ENCODE measurements at places on chromosomes 13 and 19.
A peak's percentile ranks its signal among the peaks of the same experiment; 100 is the strongest.

DNA sequence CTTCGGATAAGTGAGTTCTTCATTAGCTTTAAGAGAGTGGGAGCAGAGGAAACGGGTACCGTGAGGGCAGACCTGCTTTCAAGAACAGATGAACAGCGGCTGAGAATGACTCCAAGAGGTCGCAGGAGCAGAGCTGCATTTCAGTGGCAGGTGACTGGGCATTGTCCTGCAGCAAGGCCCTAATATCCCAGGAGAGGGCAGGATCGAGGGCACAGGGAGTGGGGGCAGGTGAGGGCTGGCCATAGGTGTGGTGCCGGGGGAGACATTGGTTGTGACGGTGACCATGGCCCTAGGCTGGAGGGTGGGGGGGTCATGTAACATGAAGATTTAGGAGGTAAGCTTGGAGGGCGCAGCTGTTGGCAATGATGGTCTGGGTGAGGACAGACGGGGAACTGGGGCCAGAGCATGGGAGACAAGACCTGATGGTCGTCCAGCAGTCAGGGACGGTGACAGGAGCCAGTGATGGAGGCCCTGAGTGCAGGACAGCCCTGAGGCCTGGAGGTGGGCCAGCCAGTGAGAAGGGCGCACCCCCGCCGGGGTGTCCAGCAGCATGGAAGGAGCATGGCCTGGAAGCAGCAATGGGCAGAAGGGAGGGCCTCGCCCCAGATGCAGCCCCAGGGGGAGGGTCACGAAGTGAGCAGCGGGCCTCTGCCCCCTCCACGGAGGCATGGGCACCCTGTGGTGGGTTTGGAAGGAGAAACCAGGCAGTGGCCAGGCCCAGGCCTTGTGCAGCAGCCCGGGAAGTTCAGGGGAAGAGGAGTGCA lies 29.2 kb upstream of the LAMP1 start:
- DNase-seq = no peak

GRCh38 chr19:4061683-4062418 lies 4.8 kb downstream of the ZBTB7A start:
- DNase-seq = peak; percentile 81

DNA sequence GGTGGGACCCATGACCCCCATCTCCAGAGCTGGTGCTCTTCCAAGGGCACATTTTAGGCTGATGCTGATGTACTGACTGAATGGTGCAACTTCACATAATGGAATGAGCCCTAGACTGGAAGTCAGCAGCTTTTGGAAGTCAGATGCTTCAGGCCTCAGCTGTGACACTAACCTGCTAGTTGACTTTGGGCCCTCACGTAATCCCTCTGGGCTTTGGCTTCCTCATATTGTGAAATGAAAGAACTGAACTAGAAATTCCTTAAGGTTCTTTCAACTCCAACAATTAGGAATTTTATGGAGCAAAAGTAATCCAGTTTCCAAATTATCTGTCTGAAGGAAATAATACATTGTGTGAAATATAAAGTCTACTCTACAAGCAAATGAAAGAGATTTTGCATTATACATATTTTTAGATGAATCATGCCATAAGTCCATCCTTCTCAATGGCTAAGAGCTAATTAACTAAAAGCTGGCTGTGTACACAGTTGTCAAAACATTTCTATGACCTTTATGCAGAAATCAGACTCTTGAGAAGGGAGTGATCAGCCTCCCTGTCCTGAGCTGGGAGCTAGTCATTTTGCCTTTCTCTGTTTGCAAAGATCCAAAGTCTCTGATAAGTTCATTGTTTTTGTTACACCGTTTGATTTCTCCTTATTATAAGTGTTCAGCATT lies 204.2 kb downstream of the DCLK1 start:
- DNase-seq = no peak

- no peak for DNase-seq
Observed at GRCh38 chr19:55171440-55171839, 5.0 kb upstream of the DNAAF3 start.

GRCh38 chr19:28437390-28438346 lies 775.3 kb downstream of the UQCRFS1 start:
- DNase-seq = no peak

GRCh38 chr19:32138416-32138815 lies 207.0 kb upstream of the ZNF507 start:
- DNase-seq = no peak

- no peak for DNase-seq
Observed at GRCh38 chr19:3516675-3517207, 10.6 kb downstream of the FZR1 start.

GRCh38 chr13:31167490-31167889 lies 5.8 kb upstream of the HSPH1 start:
- no peak for DNase-seq

DNA sequence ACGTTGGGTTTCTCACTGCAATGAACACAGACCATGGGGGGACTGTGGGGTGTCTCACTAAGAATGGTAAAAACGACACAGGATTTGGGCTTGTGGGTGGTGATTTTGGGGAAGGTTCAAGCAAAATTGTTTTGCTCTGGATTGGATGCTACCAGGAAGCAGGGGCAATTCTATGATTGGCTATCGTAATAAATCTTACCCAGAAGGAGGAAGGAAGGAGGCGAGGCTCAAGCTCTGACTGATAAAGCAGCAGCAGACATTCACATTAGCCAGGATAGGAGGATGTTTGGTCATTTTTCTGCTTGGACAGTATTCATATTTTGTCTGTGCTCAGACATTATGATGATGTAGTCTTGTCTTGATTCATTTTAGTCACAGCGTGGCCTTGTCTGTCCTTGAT lies 1.5 kb downstream of the ZNF576 start:
- no peak for DNase-seq

- DNase-seq = no peak
Observed at GRCh38 chr19:53055117-53055516, 10.6 kb downstream of the ERVV-2 start.

GRCh38 chr19:44988896-44989556 lies 12.2 kb upstream of the RELB start:
- peak; percentile 63 for DNase-seq

DNA sequence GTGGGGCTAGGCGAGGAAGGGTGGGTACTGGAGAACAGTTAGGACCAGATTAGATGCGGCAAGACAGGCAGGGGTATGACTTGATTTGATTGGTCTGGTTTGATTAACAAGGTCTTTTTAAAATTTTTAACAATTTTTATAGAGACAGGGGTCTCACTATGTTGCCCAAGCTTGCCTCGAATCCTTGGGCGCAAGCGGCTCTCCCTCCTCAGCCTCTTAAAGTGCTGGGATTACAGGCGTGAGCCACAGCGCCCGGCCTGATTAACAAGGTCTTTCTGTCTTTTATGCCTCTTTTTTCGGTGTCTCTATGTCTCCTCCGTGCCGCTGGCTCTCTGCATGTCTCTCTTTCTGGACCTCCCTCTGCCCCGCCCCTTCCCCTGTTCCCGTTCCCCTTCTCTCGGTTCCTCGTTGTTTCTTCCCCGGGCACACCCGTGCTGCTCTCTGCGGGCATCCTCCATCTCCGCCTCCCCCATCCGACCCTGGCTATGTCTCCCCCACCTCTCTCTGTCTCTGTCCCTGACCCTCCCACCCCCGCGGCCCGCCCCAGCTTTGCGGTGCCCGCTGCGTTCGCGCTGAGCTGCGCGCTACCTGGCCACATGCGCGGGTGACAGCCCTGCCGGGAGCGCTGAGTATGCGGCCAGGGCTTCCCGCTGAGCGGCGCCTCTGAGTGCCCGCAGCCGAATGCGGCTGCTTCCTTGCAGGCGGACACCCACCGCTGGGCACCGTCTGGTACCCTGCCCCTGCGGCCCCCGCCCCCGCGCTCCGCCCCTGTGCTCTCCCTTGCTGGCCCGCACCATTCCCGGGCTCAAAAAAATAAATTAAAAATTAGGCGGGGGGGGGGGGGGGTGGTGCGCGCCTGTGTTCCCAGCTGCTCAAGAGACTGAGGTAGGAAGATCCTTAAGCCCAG lies 8.1 kb upstream of the SDHAF1 start:
- no peak for DNase-seq

GRCh38 chr13:106311004-106311403 lies 224.5 kb downstream of the EFNB2 start:
- no peak for DNase-seq

- DNase-seq = no peak
Observed at GRCh38 chr13:52921194-52921593, 72.8 kb upstream of the PCDH8 start.

DNA sequence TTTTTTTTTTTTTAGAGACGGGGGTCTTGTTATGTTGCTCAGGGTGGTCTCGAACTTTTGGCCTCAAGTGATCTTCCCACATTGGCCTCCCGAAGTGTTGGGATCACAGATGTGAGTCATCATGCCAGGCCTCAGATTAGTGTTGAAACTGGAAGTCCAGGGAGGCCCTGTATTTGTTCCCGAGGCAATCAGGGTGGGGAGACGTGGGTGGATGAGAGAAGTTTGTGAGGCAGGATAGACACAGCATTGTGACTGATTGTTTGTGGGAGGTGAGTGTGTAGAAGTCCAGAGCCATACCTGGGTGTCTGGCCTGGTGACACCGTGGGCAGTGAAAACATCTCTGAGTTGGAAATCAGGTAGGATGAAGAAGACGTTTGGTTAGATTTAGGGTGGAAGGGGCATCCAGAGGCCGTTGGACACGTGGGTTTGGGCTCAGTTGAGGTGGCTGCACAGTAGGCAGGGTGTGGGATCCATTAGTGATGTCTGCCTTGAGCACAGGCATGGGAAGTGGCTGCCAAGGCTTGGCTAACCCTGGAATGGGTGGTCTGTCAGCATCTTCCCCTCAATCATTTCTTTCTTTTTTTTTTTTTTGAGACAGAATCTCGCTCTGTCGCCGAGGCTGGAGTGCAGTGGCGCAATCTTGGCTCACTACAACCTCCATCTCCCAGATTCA lies 12.4 kb downstream of the RTN2 start:
- DNase-seq = no peak

DNA sequence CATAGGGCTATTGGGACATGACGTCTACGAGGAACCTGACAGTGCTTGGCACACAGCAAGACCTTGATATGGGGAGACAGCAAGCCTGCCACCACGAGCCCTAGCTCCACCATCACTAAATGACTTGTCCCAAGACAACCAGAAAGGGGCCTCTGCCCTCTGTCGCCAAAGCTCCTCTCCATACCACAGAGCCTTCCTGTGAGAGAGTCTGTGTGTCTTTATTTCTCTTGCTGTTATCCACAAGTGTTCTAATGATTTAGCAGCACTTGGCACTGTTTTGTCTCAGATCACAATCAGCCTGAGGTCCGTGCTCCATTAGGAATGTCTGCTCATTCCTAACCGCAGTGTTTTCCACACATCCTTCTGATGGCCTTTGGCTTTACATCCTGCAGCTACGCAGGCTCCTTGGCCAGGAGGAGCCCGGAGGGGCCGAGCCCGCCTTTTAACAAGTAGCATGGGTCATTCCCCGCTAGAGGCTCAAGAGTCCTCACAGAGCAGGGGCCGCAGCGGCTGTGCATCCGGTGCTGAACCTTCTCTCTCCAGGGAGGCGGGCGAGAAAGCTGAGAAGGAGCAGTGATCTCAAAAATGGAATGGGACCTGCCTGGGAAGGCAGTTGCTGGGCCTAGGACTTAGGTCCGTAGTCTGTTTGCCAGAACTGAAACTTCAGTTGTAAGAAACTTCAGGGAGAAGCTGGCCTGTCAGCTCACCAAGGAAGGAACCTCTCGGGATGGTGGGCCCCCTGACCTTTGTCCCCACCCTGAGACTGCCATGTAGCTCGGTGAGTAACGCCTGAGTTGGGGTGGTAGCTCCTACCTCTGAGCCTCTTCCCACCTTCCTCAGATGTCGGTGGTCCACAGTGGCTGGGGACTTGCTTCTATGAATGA lies 61.1 kb upstream of the HMGB1 start:
- DNase-seq = no peak

DNA sequence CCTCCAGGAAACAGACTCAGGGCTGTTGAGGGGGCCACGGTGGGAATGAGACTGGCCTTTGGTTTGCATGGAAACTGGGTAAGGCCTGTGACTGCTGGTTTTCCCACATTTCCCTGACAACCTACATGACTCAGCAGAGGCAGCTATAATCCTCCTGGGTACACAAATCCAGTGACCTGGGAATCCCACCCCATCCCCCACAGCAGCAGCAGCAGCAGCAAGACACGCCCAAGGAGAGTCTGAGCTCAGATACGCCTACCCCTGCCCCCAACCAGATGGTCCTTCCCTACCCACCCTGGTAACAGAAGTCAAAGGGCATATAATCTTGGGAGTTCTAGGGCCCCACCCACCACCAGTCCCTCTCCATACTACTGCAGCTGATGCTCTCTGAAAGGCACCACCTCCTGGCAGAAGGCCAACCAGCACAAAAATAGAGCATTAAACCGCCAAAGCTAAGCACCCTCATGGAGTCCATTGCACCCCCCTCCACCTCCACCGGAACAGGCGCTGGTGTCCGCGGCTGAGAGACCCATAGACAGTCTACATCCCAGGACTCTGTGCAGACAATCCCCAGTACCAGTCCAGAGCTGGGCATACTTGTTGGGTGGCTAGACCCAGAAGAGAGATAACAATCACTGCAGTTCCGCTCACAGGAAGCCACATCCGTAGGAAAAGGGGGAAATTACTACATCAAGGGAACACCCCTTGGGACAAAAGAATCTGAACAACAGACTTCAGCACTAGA lies 237.2 kb upstream of the SPRY2 start:
- no peak for DNase-seq

- DNase-seq = no peak
Observed at GRCh38 chr13:87736849-87737385, 65.7 kb downstream of the SLITRK5 start.

GRCh38 chr19:50490411-50490811 lies 13.8 kb upstream of the GARIN5A start:
- DNase-seq = no peak

DNA sequence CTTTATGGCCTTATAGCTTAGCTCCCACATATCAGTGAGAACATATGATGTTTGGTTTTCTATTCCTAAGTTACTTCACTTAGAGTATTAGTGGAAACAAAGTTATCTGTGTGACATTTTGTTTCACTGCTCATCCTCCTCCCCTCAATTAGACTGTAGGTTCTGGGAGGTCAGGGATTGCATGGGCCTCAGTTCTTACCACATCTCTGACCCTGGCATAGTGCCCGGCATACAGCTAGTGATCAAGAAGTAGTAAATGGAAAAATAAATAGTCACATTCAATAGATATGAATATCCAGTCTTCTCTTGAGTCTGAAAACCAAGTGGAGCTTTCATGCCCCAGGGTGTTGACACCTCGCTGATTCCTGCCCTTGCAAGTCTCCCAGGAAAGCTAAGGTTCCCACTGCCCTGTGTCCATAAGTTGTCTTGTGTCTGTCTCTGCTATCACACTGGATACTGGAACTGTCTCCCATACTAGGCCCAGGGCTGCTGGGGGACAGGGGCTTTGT lies 249.5 kb upstream of the TSHZ3 start:
- DNase-seq = no peak

GRCh38 chr13:74131227-74131626 lies 3.0 kb downstream of the KLF12 start:
- DNase-seq = no peak

DNA sequence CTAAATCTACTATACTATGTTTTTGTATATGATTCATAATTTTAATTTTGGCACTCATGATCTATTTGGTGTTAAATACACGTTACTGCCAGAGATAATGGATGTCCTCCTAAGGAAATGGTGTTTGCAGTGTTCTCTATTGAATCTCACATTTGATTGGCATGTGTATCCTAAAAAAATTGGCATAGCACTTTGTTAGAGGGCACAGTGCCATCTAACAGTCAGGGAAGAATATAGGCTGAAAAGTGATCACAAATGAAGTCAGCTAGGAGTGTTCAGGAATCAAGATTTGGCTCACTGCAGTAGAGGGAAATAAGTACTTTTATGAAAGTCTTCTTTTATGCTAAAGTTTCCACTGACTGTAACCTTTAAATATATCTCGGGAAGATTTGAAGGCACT lies 624.6 kb downstream of the GPC6 start:
- DNase-seq = no peak

Measured in ureter (tissue), 1 donor.